Activated CD4-positive, alpha-beta T cell treated with anti-CD3 and anti-CD28 coated beads, Interleukin-2, amount 10 ng/mL, durations not matched to agents 24 days and 14 days (primary cell): ENCODE measurements at places on chromosomes 1 and 21. TPM values are rescaled to one million over a fixed set of nuclear protein-coding genes. Genes with fewer than 3 reads are reported as not detected.

DNA sequence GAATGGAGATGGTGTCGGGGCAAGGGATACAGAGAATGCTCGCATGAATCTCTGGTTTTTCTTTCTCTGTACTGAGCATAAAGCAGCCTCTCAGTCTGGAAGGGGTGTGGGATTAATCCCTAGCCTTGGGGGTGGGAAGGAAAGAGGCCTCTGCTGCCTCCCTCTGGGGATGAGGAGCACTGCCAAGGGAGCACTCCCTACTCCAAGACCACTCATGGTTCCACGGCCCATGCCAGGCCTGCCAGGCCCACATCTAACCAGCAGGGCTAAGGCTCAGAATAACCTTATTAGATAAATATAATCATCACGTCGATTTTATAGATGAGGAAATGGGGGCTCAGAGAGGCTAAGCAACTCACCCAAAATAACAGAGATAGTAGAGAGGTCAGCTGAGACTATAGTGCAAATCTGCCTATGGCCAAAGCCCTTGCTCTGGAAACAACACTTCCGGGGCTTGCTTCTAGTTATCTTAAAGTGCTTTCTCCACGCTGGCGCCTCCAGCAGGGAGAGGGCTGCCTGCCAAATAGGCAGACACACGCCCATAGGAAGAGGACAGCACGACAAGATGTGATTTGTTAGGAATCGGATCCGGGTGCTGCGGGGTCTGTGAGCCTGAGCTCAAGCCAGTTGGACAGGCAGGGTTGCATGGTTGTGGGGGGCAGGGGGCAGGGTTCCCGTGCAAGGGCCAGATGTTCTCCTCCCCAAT, 522 bp downstream of the TEX35 start:
- no peak for DNase-seq

Gene RIPPLY3
- 0.26 TPM in 1 of 2 replicates, not detected in the other for total RNA-seq

DNA sequence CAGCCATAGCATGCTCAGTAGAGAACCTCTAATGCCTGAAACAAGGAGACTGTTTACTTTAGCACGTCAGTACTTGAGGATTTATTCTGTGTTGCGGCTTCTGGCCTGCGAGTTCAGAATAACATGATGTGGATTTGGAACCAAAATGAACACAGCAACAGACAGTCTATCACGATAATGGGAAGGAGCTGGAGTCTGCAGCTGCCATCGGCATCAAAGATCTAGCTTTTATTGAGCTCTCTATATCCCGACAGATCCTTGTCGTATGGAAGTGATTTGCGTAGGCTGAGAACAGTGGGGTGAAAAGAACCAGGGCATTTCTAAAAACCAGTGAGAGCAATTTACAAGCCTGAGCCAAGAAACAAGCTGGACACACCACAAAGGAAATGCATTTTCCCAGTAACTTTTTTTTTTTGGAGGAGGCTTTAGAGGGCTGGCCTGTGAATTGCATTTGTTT, 294.2 kb downstream of the KIF26B start:
- DNase-seq, result no peak

- no peak for DNase-seq
These were observed 258.1 kb downstream of the HHAT start for GRCh38 chr1:210586771-210587170.

DNA sequence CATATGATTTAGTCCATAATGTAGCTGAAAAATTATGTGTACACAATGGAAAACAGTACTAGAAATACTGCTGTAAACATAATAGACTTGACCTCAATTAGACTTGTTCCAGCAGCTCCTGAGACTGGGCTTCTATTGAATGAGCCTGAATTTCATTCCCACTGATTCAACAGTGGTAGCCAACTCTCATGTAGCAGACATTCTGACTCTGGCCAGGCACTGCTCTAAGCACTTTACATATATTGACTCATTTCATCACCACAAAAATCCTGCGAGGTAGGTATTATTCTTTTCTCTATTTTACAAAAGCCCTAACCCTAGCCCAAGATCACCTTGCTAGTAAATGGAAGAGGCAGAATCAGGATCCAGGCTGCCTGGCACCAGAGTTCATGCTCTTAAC, 12.8 kb upstream of the CTSS start:
- DNase-seq, result no peak

DNA sequence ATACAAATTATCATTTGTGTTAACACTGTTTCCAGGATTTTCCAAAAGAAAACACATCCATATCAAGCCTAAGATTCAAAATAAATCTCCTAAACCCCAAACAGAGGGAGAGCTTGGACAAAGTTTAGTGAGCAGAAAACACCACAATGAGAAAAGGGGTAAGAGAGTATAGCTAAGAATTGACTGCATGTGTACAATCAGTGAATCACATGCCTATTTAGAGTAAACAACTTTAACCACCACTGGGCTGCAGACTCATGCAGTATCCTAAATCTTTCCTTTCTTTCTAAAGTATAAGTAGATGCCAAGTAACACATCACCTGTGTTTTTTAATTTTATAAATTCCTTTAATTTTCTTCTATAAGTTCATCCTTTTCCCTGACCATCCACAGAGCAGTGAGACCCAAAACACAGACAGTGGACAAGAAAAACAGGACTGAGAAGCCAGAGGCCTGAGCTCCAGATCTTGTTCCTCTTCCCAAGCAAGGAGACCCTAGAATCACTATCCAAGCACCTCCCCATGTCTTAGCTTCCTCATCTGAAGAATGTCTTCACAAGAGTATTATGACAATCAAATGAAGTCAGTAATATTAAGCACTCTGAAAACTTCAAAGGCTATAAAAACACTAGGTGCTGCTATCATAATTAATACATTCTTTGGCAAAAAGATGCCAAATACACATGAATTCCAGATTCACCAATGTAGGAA, 93.1 kb downstream of the VAV3 start:
- no peak for DNase-seq

- no peak for DNase-seq
These were observed 41.0 kb downstream of the PKP1 start for GRCh38 chr1:201324306-201324705.

DNA sequence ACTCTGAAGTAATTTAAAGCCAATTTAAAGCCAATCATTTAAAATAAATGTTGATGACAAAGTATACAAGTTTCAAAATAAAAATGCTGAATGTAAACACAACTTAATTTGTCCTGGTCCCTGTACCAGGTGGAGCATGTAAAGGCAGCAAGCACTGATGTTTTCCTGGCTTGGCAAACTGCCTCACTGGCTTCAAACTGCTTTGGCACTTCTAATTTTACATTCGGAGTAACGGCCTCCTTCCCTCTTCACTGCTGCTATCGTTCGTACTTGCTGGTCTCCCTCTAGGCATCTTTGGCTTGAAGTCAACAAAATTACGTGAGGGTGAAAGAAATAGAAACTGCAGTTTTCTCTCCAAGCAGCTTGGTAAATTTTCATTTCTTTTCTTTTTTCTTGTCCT, 287.9 kb downstream of the LTN1 start:
- DNase-seq, result no peak

DNA sequence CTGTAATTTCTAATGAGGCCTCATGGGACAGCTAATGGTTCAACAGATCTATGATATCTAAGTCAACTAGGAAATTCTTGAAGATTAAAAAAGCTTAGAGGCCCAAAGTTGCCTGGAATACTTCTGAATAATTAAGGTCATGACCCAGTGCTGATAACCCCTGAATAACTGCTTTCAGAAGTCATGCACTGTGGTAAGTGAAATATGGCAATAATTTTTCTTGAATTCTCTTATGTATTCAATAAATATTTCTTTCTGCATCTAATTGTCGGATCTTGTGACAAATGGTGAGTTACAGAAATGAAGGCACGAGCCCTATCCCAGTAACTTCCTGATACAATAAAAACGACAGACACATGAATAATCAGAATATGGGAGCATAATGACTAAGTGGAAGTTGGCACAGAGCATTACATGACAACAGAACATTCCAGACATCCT, 219.3 kb upstream of the GREM2 start:
- DNase-seq, result no peak

Gene PSRC1
- total RNA-seq, result 4.5 and 5.0 TPM in 2 replicates

GRCh38 chr1:33893147-33893830, 29.4 kb downstream of the HMGB4 start:
- DNase-seq, result no peak

Gene AK5
- total RNA-seq, result 0.05 and 0.17 TPM in 2 replicates

Gene ARPC5
- 144 and 149 TPM in 2 replicates for total RNA-seq

DNA sequence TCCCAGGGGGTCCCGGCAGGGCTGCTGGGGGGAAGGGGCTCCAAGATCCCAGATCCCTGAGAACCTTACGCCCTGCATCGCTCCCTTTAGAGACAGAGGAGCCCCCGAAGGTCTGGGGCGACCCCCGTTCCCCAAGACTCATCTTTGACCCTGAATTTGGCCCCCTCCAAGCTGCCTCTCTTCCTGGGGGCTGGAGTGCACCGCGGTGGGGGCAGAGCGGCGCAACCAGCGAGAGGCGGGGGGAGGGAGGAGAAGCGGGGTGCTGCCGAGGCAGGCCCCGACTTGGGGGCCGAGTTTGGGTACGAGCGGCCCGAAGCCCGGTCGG, 5.4 kb upstream of the PLEKHG5 start:
- no peak for DNase-seq

- DNase-seq, result no peak
These were observed 5.2 kb upstream of the PKNOX1 start for GRCh38 chr21:42969193-42969600.
